Stimulated activated CD8-positive, alpha-beta memory T cell treated with anti-CD3 and anti-CD28 coated beads, Interleukin-7, amount 100 ng/mL, for 1 hour (primary cell): ENCODE measurements at places on chromosomes 3 and 15.

DNA sequence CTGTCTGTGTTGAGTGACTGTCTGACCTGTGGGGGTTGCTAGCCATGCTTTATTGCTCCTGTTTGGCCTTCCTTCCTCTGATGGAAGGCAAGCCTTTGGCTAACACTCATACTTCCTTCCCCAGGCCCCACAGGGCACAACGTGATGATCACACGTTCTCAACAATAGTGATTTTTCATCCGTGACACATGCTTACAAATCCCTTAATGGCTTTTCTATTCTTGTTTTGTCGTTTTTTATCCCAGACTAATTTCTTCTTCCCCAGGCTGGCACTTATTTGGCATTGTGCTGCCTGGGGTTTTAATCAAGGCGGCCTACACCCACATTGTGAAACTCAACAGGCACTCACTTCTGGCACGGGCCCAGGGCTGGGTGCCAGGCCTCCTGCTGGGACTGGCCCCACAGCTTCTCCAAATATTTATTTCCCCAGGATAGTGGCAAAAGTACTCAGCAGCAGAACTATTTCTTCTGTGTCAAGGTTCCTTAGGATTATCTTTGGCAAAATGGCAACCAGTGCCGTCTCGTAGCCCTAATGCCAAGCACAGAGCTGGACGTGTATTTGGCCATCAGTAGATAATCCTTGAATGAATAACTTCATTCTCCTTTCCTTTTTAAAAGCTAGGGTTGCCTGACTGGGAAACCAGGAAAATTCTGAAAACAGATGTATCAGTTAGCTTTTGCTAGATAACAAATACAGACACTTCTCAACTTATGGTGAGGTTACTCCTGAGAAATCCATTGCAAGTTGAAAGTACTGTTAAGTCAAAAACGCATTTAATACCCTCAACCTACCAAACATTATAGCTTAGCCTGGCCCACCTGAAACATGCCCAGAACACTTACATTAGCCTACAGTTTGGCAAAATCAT lies 30.6 kb downstream of the CMTM7 start:
- DNase-seq = no peak

DNA sequence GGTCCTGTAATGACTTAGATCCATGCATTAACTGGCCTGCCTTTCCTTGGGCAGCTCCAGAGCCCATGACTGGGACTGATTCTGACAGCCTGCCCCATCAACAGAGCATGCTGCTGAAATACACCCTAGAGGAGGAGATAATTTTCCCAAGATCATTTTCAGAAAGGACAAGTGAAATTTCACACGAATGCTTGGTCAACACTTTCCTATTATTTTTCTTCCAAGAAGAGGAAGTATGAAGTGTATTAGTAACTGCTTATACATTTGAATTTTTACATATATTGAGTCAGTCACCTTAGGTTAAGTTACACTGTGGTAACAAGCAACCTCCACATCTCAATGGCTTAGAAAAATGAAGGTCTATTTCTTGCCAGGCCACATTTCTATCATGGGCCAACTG lies 9.7 kb upstream of the NMNAT3 start:
- DNase-seq = no peak

DNA sequence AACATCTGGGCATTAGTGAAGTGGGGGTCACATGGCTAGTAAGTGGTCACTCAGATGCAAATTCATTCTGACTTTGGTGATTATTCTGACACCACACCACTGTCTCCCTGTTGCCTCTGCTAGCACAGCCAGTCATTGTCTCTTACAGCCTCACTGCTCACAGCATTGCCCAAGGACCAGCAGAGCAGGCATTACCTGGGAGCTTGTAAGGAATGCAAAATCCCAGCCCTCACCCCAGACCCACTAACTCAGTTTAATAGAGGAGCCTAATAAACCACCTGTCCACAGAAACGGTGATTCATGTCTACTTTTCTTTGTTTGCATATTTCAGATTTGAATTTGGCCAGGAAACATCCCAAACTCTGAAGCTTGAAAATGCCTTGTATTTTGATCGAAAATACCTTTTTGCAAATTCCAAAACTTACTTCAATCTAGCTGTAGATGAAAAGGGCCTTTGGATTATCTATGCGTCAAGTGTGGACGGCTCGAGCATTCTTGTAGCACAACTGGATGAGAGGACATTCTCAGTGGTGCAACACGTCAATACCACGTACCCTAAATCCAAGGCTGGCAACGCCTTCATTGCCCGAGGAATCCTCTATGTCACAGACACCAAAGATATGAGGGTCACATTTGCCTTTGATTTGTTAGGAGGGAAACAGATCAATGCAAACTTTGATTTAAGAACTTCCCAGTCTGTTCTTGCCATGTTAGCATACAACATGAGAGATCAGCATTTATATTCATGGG lies 62.7 kb downstream of the GLDN start:
- DNase-seq = no peak

- DNase-seq = no peak
Measured at GRCh38 chr15:38208206-38208605, 44.4 kb upstream of the SPRED1 start.

- DNase-seq = no peak
Measured at GRCh38 chr15:101427606-101428487, 61.7 kb downstream of the PCSK6 start.

DNA sequence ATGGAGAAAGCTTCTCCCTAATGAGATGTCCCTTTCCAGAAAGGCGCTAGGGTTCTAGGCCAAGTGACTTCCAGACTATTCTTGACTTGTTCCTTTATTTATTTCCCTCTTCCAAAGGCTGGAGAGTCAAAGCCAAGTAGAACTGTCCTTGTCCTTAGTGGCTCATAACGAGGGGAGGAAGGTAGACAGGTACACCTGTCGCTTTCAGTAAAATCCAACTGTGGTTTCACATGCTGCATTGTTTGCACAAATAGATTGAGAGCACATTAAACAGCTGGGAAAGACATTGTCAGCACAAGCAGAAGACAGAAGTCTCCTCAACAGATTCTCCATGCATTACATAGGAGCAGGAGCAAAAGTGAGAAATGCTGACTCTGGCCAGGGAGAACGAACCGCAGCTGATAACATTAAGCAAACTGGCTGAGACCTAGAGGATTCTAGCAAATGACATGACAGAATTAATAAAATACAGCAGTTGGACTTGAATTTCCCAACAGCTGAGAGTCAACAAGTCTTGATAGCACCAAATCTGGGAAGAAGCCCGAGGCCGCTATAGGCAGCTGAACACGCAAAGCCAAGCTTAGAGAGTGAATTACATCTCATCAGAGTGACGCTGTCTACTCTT lies 227.7 kb downstream of the TLE3 start:
- no peak for DNase-seq

- DNase-seq = no peak
Measured at GRCh38 chr3:183375787-183376186, 52.6 kb downstream of the MCF2L2 start.

GRCh38 chr3:53243165-53243564 lies 12.7 kb downstream of the TKT start:
- DNase-seq = no peak

DNA sequence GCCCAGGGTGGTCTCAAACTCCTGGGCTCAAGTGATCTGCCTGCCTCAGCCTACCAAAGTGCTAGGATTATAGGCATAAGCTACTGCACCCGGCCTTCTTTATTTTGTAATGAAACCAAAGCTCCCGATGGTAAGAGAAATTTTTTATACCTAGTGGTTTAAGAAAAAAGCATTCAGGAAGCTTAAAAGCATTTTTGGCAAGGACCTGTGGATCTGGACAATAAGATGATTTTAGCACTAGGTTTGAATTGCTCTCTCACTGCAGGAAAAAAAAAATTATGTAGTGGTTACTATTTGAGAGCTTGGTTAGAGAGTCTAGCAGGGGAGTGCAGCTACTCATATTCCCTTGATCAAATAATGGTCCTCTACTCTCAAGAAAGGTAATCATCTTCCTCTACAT lies 64.9 kb upstream of the PIK3R4 start:
- DNase-seq = no peak

DNA sequence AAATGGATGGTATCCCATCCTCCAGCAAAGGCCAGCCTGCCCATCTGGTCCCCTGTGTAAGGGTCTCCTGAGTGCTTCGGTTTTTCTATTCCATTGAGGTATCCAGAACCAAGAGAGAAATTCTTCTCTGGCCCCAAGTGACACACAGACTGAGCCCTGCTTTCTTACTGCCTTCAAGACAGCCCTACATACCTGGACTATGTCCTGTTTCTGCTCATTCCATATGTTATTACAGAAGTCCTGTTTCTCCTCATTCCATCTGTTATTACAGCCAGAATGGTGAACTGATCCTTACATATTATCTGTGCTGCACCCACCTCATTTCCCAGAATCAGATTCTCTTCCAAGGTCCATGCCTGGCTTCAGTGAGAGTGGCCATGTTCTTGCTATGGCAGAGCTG lies 115.2 kb downstream of the DCLK3 start:
- no peak for DNase-seq

- DNase-seq = no peak
Measured at GRCh38 chr3:141275511-141275910, 43.9 kb downstream of the PXYLP1 start.

DNA sequence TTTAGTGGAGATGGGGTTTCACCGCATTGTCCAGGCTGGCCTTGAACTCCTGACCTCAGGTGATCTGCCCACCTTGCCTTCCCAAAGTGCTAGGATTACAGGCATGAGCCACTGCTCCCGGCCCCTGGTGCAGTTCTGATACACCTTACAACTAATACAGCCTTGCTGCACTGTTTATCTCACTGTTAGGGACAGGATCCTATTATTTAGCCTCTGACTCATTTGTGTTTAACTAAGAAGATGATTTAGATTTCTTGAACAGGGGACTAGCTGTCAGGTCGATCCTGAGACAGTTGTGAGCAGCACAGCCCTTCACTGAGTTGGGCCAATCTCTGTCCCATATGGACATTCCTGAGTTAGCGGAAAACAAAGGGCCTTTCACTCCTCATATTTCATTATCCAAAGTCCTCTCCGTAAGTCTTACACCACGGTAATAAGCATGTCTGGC lies 19.2 kb downstream of the GYG1 start:
- no peak for DNase-seq

DNA sequence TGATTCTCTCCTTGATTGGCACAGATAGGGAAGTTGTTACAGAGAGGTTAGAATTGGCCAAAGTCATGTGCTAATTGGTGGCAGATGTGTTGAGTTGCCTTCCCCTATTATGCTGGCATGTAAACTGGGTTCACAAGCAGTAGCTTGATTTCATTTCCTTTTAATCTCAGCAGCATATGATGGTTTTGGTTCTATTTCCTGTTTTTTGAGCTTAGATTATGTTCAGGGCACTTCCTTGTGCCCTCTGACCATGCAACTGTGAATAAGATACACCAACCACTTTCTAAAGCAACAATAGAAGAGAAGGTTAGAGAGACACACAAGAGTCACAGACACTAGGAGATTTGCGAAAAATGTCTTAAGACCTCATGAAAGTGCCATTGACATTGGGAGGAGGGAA lies 16.5 kb downstream of the HPS3 start:
- DNase-seq = no peak

- no peak for DNase-seq
Measured at GRCh38 chr3:189076449-189076848, 95.3 kb upstream of the TPRG1 start.
